Occipital lobe (tissue), 3 donors: ENCODE measurements at places on chromosomes 1 and 21.

GRCh38 chr1:10903821-10904220 is 107.4 kb upstream of the CASZ1 start:
- DNase-seq: no peak

DNA sequence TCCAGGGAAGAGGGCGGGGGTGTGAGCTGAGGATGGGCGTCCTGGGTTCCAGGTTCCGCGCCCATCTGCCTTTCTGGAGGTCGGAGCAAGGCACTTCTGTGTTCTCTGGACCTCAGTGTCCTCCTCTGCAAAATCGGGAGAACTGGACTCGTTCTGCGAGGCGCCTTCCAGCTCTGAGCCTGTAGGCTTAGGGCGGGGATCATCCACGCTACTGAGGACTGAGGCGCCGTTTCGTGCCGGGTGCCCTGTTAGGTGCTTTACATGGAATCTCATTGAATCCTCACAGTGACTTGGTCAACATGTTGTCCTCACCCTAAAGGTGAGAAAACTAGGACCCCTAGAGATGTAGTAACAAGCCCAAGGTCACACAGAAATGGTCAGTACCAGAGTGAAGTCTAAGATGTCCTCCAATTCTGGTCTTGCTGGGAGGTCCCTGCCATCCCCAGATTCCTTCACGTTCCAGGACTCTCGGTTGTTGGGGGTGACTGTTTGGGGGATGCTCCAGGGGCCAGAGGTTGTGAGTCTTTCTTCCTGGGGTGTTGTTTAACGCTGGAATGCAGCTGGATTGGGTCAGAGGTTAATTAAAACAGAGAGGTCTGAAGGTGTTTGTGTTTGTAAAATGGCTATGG is 677 bp downstream of the PRKAA2 start:
- peak; percentile 36 for DNase-seq

DNA sequence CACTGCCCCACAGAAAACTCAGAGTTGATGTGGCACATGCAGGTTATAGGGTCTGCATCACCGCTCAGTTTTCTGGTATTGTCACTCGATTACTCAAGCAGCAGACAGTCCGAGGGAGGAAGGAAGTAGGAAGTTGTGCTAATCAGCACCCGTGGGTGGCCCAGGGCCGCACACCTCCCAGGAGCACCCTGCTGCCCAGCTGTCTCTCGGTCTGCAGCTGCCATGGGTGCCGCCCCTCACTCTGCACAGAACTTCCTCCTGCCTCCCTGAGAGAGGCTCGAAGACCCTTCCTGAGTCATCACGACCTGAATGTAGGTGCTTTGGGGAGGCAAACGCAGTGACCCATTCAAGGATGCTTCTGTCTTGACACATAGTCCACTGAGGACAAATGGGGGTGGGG is 4.2 kb upstream of the TFF3 start:
- no peak for DNase-seq

- no peak for DNase-seq
Measured at GRCh38 chr1:11856698-11857097, 2.0 kb downstream of the NPPB start.

- no peak for DNase-seq
Measured at GRCh38 chr1:21875621-21876063, 61.5 kb downstream of the HSPG2 start.

- DNase-seq: no peak
Measured at GRCh38 chr1:110370827-110371226, 20.0 kb downstream of the SLC16A4 start.
